ENCODE measurements at places on chromosomes 3 and 15. TPM values are rescaled to one million over a fixed set of nuclear protein-coding genes. Genes with fewer than 3 reads are reported as not detected.

MAGEL2 gene
- not detected for total RNA-seq

CNTN4 gene
- total RNA-seq = not detected

PCSK6 gene
- total RNA-seq = 1.7 TPM

LIPC gene
- not detected for total RNA-seq

TMIE gene
- total RNA-seq = 0.38 TPM

GPR27 gene
- 7.7 TPM for total RNA-seq

DPH3 gene
- 27.8 TPM for total RNA-seq

SNX22 gene
- total RNA-seq = 0.31 TPM

LRTM1 gene
- not detected for total RNA-seq

LMOD3 gene
- total RNA-seq = not detected

TOP2B gene
- 69.5 TPM for total RNA-seq

WDR93 gene
- 0.17 TPM for total RNA-seq

ANKUB1 gene
- not detected for total RNA-seq

CELSR3 gene
- 3.6 TPM for total RNA-seq

CYP11A1 gene
- not detected for total RNA-seq

MME gene
- 32.2 TPM for total RNA-seq

TMEM212 gene
- total RNA-seq = not detected

GHSR gene
- not detected for total RNA-seq

ITIH3 gene
- not detected for total RNA-seq

MED12L gene
- total RNA-seq = 0.33 TPM

NR1I2 gene
- not detected for total RNA-seq

GPR160 gene
- total RNA-seq = 0.33 TPM

PRC1 gene
- total RNA-seq = 40.7 TPM

SNRPN gene
- total RNA-seq = 118 TPM

CKMT1B gene
- 47.5 TPM for total RNA-seq

RTP1 gene
- not detected for total RNA-seq

SERPINI2 gene
- not detected for total RNA-seq

GOLGA8H gene
- total RNA-seq = 0.24 TPM

TMEM207 gene
- total RNA-seq = not detected

OXTR gene
- total RNA-seq = 8.0 TPM

SPATA12 gene
- total RNA-seq = not detected

CD80 gene
- not detected for total RNA-seq

ZNF662 gene
- total RNA-seq = 0.64 TPM

NCK1 gene
- total RNA-seq = 54.2 TPM

CCRL2 gene
- total RNA-seq = not detected

RASA2 gene
- total RNA-seq = 14.8 TPM

CCR9 gene
- total RNA-seq = not detected

RAD51 gene
- total RNA-seq = 1.5 TPM

PSTPIP1 gene
- total RNA-seq = 3.3 TPM

THBS1 gene
- total RNA-seq = 1,502 TPM

SLC35G2 gene
- 3.9 TPM for total RNA-seq

CORO2B gene
- total RNA-seq = 4.3 TPM

C3orf20 gene
- 0.17 TPM for total RNA-seq

GBE1 gene
- total RNA-seq = 37.1 TPM

DYNC1LI1 gene
- 30.2 TPM for total RNA-seq

WDR49 gene
- total RNA-seq = 1.1 TPM

COL6A6 gene
- total RNA-seq = not detected
